Prostate gland (tissue), 2 donors: ENCODE measurements at places on chromosomes 12 and 14.
A peak's percentile ranks its signal among the peaks of the same experiment; 100 is the strongest.

DNA sequence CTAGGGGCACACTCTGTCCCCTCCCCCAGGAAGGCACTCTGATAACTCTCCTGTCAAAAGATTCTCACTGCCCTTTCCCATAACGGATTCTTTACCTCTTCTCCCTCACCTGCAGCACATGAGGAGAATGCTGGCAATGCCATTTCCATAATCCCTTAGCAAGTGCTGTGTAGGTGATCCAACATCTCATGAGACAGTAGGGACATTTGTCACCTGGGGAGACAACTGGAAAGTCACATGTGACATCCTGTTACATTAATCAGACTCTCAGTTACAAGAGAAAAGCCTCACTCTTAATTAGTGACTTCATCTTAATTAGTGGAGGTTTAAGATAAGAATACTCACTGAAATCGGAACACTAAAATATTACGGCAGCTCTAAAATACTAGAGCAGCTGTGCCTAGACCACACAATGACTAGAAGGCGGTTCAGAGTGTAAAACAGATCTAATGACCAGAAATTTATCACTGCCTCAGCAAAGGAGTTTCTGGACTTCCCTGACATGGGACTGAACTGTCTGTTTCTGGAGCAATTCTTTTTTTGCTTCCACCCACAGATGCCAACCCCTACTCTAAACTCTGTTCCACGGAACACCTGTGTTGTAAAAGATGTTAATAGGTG lies 75.1 kb downstream of the SPTSSA start:
- DNase-seq = no peak

- DNase-seq = no peak
These were observed 155.4 kb upstream of the ARHGAP5 start for GRCh38 chr14:31921721-31922120.

GRCh38 chr14:77099425-77100167 lies 1.5 kb downstream of the CIPC start:
- DNase-seq = peak; percentile 84

- DNase-seq = no peak
These were observed 205.4 kb downstream of the DAD1 start for GRCh38 chr14:22383515-22384166.

- no peak for DNase-seq
These were observed 256.6 kb downstream of the NAV3 start for GRCh38 chr12:78087363-78087675.
